Activated T-cell treated with anti-CD3 and anti-CD28 coated beads, Interleukin-2, amount 50 U/mL, for 72 hours (primary cell): ENCODE measurements at places on chromosomes 1 and 21. TPM values are rescaled to one million over a fixed set of nuclear protein-coding genes. Genes with fewer than 3 reads are reported as not detected.
A peak's percentile ranks its signal among the peaks of the same experiment; 100 is the strongest.

GRCh38 chr1:16420424-16421118 lies 16.7 kb downstream of the SPATA21 start:
- DNase-seq = peak; percentile 74

DNA sequence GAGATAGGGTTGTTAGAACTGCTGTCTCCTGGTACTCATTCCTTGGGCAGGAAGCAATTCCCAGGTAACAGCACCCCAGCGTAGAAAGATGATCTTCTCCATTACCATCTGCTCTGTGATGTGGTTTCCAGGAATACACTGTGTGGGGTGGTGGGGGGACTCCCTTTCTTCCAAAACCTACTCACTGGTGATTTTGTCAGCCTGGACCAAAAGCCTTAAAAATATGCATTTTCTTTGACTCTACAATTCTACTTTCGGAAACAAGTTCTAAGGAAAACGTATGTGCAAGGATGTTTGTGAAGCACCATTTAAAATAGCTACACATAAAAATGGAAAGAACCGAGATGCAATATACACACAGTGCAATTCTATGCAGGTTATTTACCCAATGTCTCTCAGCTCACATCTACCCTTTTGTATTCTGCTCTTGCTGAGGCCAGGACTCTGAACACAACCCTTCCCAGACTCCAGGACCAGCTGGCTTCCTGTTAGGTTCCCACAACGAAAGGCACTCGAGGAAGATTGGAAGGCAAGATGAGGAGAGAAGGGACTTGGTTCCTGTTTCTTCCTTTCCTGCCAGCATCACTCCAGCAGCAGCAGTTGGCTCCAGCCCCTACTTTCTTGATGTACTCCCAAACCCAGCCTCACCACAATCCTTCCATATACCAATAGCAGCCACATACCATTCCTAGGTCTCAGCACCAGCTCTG lies 33.0 kb upstream of the GJB5 start:
- no peak for DNase-seq

GRCh38 chr1:29237129-29237821 lies 953 bp downstream of the PTPRU start:
- peak; percentile 32 for DNase-seq

- no peak for DNase-seq
Observed at GRCh38 chr1:44566281-44567046, 107.8 kb downstream of the TMEM53 start.

- DNase-seq = no peak
Observed at GRCh38 chr21:26389971-26390641, 183.0 kb downstream of the CYYR1 start.

DNA sequence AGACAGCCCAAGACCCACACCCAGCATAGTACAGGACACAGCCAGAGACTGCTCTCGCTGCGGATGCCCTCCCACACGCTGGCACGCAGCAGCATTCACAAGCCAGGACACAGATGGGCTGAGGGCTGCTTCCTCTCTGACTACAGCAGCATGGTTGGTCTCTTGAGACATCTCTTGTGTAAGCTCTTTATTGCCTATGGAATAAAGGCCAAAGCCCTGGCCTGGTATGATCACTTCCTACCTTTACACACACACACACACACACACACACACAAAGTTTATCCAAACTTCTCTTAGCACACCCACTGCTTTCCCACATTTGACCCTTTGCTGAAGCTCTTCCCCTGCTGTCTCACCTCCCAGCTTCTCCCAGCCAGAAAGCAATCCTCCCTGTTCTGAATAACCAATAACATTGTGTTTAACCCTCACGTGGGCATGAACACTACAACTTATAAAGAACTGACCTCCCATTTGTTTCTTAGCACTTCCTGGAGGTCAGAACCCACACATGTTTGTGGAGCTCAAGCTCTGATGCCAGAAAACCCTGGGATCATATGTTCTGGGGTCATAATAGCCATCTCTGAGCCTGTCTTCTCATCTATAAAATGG lies 1.2 kb upstream of the LUZP1 start:
- peak; percentile 14 for DNase-seq

DNA sequence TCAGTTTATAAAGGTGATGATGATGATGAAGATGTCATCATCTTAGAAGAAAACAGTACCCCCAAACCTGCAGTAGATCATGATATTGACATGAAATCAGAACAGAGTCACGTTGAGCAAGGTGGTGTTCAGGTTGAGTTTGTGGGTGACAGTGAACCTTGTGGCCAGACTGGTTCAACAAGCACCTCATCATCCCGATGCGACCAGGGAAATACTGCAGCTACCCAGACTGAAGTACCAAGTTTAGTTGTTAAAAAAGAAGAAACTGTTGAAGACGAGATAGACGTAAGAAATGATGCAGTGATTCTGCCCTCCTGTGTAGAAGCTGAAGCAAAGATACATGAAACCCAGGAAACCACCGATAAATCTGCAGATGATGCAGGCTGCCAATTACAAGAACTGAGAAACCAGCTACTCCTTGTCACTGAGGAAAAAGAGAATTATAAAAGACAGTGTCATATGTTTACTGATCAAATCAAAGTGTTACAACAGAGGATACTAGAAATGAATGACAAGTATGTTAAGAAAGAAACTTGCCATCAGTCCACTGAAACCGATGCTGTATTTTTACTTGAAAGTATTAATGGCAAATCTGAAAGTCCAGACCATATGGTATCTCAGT lies 16.0 kb upstream of the CHAF1B start:
- no peak for DNase-seq

DNA sequence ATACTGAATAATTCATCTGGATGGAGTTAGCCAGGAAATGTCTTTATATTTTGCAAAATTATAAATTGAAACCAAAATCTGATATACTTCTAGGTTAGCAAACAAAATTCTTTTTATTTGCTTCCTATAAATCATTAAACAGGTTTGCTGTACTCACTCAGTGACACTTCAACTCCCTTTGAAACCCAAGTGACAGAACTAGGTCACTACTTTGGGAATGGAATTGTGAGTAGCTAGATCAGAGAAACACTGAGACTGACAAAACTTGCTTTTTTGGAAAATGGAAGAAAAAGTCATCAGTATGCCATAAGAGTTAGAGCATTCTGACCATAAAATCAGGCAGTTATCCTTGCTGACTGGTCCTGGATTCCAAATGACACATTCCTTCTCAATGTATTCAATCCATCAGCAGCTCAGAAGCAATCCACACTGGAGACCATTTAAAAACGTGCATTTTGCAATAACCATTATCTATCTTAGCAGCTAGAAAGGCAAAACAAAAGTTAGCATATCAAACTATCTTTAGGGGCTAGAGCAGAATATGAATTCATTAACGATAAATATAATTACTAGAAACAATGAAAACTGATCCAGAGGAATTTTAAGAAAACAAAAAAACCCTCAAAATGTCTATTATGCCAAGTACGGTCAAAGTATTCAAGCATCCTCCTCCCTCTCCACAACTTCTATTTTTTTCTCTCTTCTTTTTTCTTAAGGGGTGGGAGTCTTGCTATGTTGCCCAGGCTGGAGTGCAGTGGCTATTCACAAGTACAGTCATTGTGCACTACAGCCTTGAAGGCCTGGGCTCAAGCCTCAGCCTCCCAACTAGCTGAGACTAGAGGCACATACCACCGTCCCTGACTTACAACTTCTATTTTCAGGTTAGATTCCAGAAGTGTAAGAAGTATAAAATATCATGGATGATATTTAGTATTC lies 60.1 kb downstream of the HNRNPR start:
- no peak for DNase-seq

DNA sequence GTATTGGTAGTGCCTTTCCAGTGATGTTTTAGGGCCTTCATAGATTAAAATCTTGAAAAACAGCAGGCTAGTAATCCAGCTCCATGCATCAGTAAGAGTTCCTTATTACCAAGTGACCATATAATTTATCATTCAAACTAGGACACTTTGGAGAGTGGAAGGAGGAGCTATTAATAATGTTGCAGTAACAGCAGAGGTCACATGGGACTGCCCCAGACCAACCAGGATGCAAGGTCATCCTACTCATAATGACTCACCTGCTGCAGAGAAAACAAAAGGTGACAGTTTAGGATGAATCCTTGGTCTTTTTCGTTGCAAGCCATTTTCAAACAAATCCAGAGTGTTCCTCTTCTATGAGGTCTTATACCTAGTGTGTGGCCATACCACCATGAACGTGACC lies 187.4 kb downstream of the NUF2 start:
- no peak for DNase-seq

- DNase-seq = no peak
Observed at GRCh38 chr1:154821083-154821482, 49.0 kb downstream of the KCNN3 start.

GRCh38 chr1:246001837-246002230 lies 505.2 kb downstream of the SMYD3 start:
- no peak for DNase-seq

Gene CNKSR1
- 1.1 TPM for total RNA-seq

Gene ZNF326
- 16.4 TPM for total RNA-seq

Gene DDAH1
- 0.09 TPM for total RNA-seq

Gene CCDC30
- 3.0 TPM for total RNA-seq

Gene TNFAIP8L2
- total RNA-seq = 14.7 TPM

Gene TSPEAR
- not detected for total RNA-seq
